NCI-H1930 (cell line): ENCODE measurements at places on chromosomes 1 and 21.
A peak's percentile ranks its signal among the peaks of the same experiment; 100 is the strongest.

GRCh38 chr21:44074315-44074958 lies 32.8 kb upstream of the PWP2 start:
- no peak for DNase-seq

DNA sequence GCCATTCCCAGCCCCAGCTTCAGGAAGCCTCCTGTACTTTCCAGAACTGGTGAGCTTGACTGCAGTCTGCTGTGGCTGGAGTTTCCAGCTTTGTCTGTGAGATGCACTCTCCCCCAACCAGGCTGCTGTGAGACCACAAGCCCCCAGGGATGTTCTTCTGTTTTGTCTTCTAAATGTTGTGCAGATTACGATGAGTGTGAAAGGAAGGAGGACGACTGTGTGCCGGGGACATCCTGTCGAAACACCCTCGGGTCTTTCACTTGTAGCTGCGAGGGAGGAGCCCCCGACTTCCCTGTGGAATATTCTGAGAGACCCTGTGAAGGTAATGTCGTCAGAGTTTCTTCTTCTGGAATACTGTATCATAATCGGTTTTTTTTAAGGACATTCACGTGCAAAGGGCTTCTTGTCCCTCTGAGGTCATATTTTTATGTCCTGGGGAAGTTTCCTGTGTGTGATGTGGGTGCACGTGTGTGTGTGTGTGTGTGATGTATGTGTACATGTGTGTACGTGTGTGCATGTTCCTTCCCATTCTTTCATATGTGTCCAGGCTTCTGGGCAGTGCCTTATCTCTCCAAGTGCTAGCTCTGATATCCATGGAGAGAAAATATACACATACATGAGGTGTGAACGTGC lies 49.9 kb downstream of the UMODL1 start:
- DNase-seq: no peak

GRCh38 chr1:95582746-95583145 lies 348.7 kb downstream of the RWDD3 start:
- DNase-seq: no peak

DNA sequence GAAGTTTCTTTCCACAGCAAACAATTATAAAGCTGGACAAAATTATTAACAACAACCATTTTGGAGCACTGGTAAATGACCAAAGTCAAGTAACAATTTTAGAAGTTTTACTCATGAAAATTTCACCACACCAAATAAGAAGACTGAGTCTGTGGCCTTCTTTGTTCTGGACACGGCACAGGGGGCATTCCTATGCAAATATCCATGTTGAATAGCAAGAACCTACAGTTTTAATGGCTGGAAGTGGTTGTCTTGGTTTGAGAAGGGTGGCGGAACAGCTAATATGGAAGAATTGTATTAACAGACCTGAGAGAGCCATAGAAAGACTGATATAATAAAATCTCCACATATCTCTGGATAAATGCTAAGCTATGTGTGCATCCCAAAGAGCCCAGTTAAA lies 29.4 kb upstream of the GADD45A start:
- DNase-seq: no peak

GRCh38 chr1:72281144-72281543 lies 1.2 kb downstream of the NEGR1 start:
- no peak for DNase-seq

DNA sequence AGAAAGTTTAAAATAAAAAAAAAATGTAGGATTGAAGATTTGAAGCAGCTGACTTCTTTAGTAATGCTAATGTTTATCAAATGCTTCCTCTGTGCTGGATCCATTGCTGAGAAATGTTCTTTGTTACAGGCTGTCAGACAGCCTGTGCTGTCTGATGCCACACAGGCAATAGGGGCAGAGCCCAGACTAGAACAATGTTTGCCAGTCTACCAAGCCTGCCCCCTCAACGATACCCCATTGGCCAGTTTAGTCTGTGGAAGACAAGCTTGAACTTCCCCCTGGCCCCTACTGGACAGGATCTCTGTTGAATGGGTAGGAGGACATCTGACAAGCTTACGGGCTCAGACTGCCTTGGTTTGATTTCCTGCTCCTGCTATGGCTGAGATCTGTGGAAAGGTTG lies 79.4 kb downstream of the PAPPA2 start:
- no peak for DNase-seq

GRCh38 chr1:208728815-208729214 lies 484.6 kb upstream of the PLXNA2 start:
- DNase-seq: no peak

GRCh38 chr1:17229379-17229778 lies 19.5 kb upstream of the PADI3 start:
- no peak for DNase-seq

DNA sequence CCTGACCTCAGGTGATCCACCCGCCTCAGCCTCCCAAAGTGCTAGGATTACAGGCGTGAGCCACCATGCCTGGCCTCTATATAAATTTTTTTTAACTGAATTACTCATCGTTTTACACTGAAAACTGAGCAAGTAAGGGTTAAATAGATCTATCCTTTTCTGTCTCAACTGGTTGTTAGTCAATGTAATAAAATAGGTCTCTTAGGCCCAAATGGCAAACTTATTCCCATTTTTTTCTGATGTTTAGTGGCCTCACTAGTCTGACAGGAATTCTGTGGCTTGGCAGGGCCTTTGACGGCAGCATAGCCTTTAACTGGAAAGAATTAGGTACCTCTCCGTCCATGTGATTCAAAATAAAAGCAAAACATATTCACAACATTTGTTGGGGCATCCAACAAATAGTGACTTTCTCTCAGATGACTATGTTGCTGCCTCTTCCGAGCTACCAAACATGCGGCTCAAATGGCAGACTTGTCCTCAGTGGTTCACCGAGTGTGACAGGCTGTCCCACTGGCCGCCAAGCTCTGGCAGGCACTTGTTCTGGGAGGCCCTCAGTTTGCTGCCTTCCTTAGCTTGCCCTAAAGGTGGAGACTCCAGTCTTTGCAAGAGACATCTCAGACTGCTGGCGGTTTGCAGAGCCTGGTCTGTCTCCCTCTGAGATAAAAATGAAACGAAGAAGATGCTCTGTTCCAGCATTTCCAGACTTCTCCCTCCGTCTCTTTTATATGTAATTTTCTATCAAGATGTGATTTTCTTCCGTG lies 17.4 kb downstream of the ATP1A4 start:
- no peak for DNase-seq

- peak; percentile 55 for DNase-seq
Observed at GRCh38 chr1:25810341-25811299, 9.1 kb upstream of the MTFR1L start.

DNA sequence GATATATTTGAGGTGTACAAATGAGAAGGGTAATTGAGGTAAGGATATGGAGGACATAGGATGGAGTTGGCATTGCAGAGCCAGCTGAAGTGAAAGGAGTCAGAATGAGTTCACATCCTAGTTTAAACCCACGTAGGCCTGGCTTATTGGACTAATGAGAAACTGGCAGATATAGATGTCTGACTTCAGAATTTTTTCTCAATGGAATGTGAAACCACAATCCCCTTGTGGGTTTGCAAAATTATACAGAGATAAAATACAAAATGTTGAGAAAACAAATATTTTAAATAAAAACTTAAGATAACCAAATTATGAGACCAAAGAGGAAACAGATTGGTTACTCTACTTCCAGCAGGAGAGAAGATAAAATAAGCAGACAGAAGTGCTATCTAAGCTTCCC lies 277.4 kb upstream of the LRRC7 start:
- DNase-seq: no peak

GRCh38 chr1:231862611-231863010 lies 236.0 kb downstream of the DISC1 start:
- no peak for DNase-seq

GRCh38 chr21:33026878-33027400 lies 1.2 kb downstream of the OLIG2 start:
- DNase-seq: peak; percentile 10

DNA sequence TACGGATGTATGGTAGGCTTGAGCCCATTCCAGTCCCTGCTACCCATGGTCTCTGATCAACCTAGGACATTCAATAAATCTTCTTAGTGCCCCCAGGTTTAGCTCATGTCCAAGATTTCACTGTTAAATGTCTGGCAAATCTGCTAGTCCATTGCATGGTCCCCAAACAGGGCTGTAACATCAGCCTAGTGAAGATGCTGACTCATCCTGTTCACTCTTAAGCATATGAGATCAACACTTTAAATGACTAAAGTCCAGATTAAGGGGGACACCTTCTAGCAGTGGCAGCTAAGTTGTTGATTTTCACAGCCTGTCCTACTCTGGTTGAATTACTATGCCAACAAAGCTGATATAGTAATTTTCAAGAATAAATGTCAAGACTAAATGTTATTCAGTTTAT lies 46.5 kb upstream of the NUF2 start:
- no peak for DNase-seq

DNA sequence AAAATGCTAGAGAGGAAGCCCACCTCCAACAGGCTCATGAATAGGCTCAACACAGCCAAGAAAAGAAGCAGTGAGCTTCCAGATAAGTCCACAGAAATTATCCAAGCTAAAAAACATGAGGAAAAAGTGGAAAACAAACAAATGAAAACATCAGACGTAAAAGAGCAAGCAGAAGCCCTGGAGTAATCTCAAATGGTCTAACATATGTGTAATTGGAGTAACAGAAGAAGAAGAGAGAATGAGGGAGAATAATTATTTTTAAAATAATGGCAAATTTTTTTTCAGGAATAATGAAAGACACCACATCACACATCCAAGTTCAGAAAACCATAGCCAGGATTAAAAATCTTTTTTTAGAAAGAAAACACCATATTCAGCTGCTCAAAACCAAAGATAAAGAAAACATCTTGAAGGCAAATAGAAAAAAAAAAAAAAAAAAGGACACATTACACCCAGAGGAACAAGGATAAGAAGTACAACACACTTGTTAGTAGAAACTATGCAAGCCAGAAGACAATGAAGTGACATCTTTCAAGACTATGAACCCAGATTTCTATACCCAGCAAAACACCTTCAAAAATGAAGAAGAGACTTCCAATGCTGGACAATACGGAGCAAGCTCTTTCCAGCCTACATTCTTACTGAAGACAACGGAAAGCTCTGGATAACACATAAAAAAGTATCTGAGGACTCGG lies 10.6 kb upstream of the SUMO3 start:
- no peak for DNase-seq

- DNase-seq: no peak
Observed at GRCh38 chr1:220768126-220768601, 18.5 kb upstream of the MTARC1 start.

DNA sequence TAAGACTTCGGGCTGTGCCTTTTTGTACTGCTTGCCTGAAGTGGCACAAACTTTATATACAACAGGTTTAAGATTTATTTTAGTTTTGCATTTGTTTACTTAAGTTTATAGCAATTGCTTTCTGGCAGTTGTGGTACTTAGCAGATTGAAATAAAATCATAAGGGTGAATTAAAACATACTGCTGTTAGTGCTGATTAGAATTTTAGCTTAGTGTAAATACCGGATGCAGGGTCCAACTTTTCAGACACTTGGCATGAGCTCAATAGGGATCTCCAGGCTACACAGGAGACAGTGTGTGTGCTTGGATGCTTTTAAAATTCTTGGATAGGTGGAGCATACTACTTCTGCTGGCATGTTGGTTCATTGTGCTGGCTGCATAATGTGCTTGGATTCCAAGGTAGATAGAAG lies 159.6 kb downstream of the NFIA start:
- DNase-seq: no peak

GRCh38 chr1:21628798-21629393 lies 40.3 kb downstream of the RAP1GAP start:
- no peak for DNase-seq

DNA sequence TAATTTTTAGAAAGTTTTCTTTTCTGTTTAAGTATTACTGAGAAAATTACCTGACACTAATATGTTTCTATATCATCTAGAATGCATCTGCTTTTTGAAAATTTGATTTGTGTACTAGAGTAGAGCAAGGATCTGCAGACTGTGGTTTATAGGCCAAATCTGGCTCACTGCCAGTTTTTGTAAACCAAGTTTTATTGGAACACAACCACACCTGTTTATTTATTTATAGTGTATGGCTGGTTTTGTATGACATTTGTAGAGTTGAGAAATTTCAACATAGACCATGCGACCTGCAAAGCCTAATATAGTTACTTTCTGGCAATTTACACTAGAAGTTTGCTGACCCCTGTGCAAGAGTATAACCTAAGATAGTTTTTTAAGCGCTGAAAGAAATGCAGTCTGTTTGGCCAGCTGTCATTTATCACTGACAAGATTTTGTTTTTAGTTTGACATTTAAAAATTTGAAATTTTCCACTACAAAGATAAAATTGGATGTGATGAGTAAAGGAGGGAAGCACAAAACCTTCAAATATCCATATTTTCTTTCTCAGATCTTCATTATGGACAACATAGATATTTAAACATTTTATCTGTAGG lies 36.1 kb upstream of the CACYBP start:
- no peak for DNase-seq
